Left ventricle myocardium superior (tissue), 1 donor: ENCODE measurements at places on chromosomes 2 and 18.

GRCh38 chr18:8264861-8265411 lies 344.3 kb upstream of the RAB12 start:
- no peak for DNase-seq

GRCh38 chr2:225763711-225764110 lies 364.2 kb downstream of the NYAP2 start:
- no peak for DNase-seq

- DNase-seq, result no peak
Observed at GRCh38 chr2:32699151-32699550, 71.3 kb downstream of the TTC27 start.

GRCh38 chr18:25334588-25334987 lies 17.4 kb downstream of the ZNF521 start:
- no peak for DNase-seq

GRCh38 chr18:48376406-48376805 lies 32.8 kb downstream of the ZBTB7C start:
- DNase-seq, result no peak

GRCh38 chr18:69588301-69588700 lies 187.6 kb downstream of the DOK6 start:
- no peak for DNase-seq

DNA sequence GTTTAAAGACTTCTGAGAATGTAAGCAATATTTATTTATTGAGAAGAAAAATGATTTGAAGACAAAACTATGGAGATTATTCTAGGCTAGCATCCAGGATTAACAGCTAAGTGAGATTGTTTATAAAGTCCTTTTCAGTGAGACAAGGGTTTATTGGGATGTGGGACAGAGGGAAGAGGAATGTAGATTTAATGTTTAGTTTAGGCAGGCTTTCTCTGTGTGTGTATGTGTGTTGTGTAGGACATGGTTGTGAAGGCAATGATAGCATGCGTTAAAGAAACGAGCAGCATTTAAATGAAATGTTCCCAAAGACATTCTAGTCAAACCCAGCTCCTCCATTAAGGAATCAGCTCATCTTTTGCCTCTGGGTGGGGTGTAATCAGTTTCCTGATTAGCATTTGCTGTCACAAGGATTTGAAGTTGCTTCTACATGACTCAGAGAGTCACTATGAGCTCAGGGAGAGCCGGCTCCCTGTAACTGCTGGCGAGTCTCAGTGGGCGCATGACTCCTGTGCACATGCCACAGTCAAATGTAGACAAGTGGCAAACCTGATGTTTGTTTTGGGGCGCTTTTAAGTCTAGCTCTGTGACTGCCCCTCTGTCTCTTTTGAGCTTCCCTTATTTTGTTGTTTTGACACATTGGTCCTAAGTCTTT lies 442.2 kb upstream of the CELF4 start:
- no peak for DNase-seq

DNA sequence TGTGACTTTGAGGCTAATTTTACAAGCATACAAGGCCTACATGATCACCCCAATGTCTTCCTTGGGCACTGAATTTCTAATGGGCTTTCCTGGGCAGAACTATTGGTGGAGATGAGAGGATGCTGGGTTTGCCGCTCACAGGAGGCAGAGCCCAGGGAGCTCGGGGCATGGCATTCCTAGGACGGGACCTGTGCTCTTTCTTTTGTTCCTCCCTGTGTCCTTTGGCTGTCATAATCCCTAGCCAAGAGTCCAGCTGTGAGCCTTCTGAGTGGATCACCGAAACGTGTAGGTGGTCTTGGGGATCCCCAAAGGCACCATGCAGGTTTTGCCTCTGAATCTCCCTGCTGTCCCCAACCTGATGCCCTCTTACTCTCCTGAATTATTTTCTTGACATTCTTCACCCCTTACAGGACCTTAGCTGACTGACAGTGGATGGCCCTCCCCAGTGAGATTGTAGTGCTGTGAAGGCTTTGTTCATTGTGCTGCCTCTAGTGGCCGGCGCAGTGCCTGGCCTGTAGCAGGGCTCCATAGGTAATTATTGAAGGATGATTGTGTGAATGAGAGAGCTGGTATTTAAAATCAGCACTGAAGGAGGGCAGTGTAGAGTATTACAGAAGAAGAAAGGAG lies 221.9 kb downstream of the ZNF407 start:
- DNase-seq, result no peak

DNA sequence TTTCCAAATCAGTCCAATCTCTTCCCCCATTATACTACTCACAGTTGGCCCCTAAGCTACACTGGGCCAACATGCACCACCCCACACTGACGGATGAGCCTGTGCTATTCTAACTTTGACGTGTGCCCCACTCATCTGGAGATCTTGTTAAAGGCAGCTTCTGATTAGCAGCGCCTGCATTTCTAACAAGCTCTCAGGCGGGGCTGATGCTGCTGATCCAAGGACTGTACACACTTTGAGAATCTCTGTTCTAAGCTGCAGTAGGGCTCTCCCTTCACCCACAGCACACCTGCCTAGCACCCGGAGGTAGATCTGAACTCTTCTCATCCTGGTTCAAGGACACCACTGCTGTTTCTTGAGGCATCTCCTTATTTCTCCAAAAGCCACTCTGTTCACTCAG lies 200.7 kb downstream of the SLC4A3 start:
- no peak for DNase-seq

GRCh38 chr2:207546822-207547221 lies 17.1 kb downstream of the CREB1 start:
- no peak for DNase-seq

- no peak for DNase-seq
Observed at GRCh38 chr2:145939949-145940348, 1420.0 kb upstream of the ZEB2 start.

DNA sequence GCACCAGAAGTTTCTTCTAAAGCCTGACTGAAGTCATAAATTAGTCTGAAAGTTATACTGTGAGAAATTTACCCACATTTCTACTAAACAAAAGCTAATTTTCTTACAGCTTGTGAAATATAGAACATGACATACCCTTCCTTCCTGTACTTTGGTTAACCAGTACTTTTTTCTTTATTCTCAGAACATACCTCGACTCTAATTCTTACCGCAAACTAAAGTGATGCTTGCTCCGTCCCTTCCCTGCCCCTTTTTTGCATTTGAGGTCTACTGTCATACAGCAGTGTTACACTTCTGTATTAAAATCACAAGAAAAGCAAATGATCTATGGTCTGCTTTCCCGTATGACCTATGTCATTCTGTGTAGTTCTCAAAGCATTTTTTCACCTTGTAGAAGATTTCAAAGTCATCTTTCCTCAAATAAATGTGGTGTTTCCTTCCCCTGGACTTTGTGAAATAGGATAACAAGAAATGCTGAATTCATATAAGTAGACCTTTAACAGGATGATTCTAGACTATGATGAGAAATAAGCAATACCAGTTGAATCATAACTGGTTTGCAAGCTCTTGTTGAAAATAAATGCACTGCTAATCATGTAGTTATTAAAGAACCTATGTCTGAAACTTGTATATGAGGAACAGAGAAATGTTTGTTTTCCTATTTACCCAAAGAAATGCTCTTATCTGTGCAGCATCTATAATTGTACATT lies 30.4 kb downstream of the CYTIP start:
- DNase-seq, result no peak

GRCh38 chr2:44103639-44104038 lies 65.0 kb upstream of the PPM1B start:
- no peak for DNase-seq
